ENCODE measurements at places on chromosomes 5 and 9.

- no peak for DNase-seq
Observed at GRCh38 chr5:127060470-127060985, 12.8 kb downstream of the C5orf63 start.

DNA sequence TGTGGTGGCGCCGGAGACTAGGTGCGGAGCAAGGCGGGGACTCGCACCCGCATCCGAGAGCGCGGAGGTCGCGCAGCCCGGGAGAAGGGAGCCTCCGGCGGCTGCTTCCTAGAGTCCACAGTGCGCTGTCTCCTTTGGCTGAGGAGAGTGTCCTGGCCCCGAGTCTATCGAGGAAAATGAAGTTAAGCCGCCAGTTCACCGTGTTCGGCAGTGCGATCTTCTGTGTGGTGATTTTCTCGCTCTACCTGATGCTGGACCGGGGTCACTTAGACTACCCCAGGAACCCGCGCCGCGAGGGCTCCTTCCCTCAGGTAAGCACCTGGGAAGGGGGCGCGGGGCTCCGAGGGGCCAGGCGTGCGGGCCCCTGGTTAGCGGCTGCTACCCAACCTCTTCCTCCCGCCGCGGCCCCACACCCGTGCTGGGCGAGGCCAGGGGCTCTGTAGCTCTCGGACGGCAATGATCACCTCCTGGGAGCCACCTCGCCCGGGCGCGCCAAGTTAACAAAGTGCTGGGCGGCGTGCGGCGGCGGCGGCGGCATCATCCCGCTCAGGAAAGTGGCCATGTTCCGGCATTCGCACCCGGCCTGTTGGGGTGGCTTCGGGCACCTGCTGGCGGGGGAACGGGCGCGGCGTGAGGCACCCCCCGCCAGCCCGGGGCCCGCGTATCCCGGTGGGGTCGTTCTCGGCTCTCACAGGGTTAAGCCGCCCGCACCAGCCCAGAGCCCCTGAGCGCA lies 681 bp downstream of the MAN2A1 start:
- DNase-seq, result peak; percentile 33

DNA sequence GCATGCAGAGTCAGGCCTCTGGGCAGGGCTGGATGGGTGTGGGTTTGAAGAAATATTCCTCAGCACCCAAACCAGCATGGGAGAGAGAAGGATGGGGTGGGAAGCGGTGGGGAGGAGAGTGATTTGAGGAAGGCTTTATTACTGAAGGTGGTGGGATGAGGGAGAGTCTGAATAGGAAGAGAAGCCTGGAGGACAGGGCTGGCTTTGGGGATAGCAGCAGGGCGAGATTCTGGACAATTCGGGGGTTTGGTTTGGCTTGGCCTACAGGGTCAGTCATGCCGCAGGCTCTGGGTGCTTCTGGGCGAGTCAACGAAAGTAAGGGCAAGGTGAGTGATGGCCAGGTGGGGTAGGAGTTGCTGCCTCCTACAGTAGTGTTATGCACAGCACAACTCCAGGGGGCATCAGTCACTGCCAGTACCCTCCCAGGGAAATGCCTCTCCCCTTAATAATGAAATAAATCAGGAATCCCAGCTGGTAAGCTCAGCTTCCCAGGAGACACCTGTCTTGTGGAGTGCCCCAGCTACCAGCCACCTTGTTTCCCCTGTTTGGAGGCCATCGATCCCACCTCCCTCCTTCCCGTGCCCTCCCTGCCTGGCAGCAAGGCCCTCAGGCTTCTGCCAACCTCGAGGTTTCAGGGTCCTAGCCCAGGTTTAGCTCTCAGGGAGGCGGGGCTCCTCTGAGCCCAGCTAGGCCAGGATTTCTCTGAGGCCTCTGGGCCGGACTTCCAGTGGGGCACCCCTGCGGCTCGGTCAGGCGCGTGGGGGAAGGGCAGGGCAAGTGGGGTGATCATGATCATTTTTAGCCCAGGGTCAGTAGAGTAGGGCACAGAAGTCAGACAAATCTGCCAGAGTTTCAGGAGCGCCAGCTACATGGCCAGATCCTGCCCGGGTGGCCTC lies 741 bp upstream of the NKX2-5 start:
- DNase-seq, result no peak

DNA sequence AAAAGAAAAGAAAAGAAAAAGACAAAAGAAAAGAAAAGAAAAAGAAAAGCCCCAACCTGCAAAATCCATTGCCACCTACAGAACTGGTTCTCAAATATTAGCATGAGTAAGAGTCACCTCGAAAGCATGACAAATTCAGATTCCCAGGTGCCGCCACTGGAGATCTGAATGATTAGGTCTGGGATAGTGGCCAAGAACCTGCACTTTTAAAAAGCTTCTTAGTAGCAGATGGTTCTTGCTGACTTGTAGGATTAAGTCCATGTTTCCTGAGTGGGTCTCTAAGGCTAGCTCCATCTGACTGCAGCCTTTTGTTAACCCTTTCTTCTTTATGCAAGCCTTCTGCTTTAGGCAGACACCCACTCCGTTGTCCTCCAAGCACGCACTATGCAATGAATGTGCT lies 178.5 kb upstream of the CDH18 start:
- DNase-seq, result no peak

DNA sequence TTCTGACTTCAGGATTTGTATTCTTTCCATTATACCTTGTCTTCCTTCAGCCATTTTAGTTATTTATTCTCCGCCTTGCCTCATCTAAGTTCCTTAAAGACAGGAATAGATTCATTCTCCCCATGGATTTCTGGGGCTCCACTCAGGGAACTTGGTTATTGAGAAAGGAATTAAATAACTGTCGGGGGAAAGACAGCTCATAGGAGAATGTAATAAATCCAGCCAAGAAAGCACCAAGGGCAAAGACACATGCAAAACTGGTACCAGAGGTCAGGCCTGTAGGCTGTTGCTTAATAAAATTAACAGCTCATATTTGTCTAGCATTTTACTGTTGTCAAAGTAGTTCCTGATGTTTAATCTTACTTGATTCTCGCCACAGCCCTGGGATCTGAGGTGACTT lies 357.2 kb downstream of the TMEM38B start:
- DNase-seq, result no peak

DNA sequence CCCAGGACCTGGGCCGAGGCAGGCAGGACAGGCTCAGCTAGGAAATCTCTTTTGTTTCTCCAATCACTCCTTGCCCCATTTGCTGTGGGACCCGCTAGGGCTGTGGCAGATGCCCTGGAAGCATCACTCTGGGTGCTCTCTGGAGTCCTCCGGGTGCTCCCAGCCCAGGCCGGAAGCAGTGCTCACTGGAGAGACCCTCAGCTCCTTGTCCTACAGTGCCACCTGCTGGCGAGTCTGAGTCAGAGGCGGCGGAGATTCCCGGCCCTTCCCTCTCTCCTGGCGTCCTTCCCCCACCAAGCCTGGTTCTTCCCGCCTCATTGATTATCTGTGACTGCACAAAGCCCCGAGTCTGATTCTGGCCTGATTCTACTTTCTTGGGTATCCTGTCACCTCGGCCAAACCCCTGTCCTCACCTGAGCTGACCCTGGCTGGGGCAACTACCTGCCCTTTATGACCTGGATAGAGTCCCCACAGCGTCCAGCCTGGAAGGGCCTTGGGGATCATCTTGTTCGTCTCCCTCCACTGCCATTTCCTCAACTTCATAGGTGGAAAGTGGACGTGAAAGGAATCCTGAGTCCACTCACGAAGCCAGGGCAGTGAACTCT lies 7.3 kb upstream of the BARHL1 start:
- DNase-seq, result no peak

GRCh38 chr9:120846251-120846889 lies 3.6 kb upstream of the PSMD5 start:
- DNase-seq, result no peak

DNA sequence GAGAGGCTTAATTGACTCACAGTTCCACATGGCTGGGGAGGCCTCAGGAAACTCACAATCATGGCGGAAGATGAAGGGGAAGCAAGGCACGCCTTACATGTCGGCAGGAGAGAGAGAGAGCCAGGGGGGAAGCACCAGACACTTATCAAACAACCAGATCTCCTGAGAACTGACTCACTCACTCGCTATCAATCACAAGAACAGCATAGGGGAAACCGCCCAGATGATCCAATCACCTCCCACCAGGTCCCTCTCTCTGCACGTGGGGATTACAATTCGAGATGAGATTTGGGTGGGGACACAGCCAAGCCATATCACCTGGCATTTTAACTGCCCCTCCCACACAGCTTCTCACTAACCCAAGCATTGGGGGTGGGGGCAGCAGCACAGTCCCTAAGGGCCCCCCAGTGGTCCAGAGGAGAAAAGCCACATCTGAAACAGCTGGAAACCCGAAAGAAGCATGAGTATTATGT lies 76.1 kb upstream of the ASS1 start:
- DNase-seq, result no peak

DNA sequence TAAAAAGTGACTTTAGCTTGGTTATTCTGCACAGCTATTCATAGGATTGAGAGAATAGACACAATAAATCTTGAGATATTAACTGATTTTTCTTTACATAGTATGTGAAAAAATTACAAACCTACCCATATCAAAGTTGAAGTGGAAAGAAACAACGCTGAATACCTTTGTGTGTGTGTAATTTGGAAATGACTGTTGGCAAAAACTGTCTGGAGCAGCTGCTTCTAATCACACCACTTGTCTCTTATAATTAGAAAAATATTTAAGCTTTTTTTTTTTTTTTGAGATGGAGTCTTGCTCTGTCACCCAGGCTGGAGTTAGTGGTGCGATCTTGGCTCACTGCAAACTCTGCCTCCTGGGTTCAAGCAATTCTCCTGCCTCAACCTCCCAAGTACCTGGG lies 110.8 kb upstream of the POC5 start:
- DNase-seq, result no peak

- DNase-seq, result peak; percentile 38
Observed at GRCh38 chr9:92808726-92809451, 44.3 kb upstream of the BICD2 start.

GRCh38 chr9:99264070-99264680 lies 42.1 kb downstream of the SEC61B start:
- peak; percentile 15 for DNase-seq

DNA sequence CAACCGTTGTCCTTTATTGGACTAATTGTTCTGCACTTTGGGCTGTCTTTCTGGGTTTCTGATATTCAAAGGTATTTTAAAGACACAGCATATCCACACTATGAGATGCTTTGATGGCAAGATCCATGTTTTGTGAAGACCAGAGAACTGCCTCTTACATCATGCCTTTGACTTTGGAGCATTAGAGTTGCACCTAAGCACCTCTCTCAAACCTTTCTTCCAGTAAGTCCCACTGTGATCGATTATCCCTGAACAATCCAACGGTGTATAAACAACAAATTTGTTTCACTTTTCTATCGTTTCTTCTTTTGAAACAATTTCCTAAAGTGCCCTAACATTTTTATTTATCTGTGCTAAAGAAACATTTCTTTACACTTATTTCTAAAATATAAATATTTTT lies 144.4 kb downstream of the KCTD16 start:
- DNase-seq, result no peak

DNA sequence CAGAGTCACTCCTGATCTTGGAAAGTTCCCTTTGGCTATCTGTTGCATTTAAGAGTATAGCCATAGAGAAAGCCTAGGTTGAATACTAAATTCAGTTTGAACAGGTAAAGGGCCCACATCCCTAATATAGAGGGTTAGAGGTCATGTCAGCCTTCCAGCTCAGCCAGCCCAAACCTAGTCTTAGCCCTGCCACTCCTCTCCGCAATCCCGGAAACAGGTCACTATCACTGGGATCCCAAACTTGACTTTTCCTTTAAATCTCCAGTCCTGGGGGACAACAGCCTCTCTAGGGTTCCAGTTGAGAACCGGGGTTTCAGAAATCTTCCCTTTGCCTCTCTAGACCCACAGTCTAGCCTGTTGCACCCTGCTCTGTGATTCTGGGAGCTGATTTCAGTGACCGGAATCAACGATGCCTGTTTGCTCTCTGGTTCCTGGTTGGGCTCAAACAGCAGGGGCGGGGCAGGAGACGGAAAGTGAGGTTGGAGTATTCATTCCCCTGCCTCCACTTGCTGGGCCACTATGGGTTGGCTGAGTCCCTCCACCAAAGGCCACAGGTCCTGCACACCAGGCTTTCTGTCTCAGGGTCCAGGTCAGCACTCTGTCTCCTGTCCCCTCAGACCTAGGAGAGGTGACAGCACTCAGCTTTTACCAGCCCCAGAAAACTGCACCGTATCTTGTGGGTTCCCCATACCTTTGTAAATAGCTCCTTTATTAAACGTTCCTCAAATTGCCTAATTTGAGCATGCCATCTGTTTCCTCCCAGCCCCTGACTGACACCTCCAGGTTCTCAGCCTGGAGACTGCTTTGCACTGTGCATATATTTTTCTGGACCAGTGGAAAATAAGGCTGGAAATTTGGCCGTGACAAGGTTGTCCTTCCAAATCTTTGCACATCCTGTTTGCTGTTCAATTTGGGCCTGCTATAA lies 23.8 kb upstream of the CPEB4 start:
- DNase-seq, result no peak

- peak; percentile 68 for DNase-seq
Observed at GRCh38 chr5:141692919-141693725, 11.1 kb upstream of the ARAP3 start.

- DNase-seq, result no peak
Observed at GRCh38 chr9:20200581-20200980, 411.7 kb upstream of the SLC24A2 start.

DNA sequence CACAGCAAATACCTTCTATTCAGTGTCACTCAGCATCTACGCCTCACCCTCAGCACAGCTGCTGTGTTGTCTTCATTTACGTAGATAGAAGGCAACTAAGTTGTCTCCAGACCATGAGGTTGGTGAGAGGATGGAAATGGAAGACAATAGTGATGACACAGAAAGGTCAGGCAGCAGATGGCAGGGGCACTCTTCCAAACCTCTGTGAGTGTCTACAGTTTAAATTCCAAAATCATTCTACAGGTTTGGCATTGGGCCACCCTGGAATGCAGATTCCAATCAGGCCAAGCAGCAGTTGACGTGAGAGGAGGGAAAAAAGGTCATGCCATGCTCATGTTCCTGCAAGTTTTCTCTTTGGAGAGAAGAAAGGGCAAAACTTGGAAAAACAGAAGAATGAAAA lies 68.7 kb upstream of the ADAMTSL1 start:
- DNase-seq, result no peak

Measured in stimulated activated CD4-positive, alpha-beta T cell treated with anti-CD3 and anti-CD28 coated beads, Interleukin-12 subunit alpha, Interleukin-12 subunit beta, amount 100 ng/mL, for 4 hours (primary cell).